Sigmoid colon (tissue), 7 donors: ENCODE measurements at places on chromosomes 12 and 14. TPM values are rescaled to one million over a fixed set of nuclear protein-coding genes. Genes with fewer than 3 reads are reported as not detected.

- no peak for DNase-seq
These were observed 46.2 kb downstream of the GALNT9 start for GRCh38 chr12:132282950-132283771.

GRCh38 chr12:96176575-96176974, 17.6 kb upstream of the ELK3 start:
- DNase-seq, result no peak

- DNase-seq, result no peak
These were observed 54.0 kb downstream of the PRIMA1 start for GRCh38 chr14:93734086-93734822.

- no peak for DNase-seq
These were observed 28.2 kb downstream of the RAP1B start for GRCh38 chr12:68638721-68639395.

DNA sequence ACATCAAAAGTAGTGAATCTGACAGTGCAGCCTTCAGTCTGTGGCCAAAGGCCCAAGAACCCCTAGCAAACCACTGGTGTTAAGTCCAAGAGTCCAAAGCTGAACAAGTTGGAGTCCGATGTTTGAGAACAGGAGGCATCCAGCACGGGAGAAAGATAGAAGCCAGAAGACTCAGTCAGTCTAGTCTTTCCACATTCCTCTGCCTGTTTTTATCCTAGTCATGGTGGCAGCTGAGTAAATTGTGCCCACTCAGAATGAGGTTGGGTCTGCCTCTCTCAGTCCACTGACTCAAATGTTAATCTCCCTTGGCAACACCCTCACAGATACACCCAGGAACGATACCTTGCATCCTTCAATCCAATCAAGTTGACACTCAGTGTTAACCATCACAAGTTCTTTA, 1255.4 kb downstream of the LRFN5 start:
- DNase-seq, result no peak

DNA sequence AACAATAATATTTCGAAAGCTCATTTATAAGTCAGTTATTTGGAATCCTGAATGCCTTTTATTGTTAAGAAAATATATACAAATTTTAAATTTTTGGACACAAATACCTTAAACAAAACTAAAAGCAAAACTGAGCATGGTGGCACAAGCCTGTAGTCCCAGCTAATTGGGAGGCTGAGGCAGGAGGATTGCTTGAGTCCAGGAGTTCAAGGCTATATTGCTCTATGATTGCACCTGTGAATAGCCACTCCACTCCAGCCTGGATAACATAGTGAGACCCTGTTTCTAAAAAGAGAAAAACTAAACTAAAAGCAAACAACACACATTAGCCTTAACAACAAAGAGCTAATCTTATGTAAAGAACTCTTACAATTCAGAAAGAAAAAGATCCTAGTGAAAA, 78.8 kb downstream of the SMOC1 start:
- DNase-seq, result no peak

DNA sequence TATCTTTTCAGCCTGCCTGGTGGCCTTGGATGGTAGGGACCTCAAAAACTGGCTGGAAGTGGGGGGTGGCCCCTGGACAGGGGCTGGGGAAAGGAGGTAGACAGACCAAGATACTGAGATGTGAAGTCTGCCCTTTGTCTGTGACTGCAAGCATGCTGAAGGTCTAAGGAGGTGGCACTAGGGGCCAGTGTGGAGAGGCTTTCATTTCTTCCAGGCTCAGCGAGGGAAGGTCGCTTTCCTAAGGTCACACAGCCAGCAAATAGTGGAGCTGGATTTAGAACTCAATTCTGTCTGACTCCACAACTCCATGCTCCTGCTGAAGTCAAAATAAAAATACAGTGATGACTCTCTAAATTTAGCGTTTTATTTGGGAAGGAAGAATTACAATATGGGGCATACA, 11.3 kb upstream of the PLBD2 start:
- no peak for DNase-seq

Gene DCN
- polyA plus RNA-seq, result 180 TPM

GRCh38 chr12:65821336-65821735, 2.9 kb upstream of the HMGA2 start:
- no peak for DNase-seq

GRCh38 chr12:92778525-92778924, 75.7 kb downstream of the PLEKHG7 start:
- DNase-seq, result no peak

Gene GDF3
- not detected for polyA plus RNA-seq

Gene DLK1
- polyA plus RNA-seq, result 1.2 TPM

DNA sequence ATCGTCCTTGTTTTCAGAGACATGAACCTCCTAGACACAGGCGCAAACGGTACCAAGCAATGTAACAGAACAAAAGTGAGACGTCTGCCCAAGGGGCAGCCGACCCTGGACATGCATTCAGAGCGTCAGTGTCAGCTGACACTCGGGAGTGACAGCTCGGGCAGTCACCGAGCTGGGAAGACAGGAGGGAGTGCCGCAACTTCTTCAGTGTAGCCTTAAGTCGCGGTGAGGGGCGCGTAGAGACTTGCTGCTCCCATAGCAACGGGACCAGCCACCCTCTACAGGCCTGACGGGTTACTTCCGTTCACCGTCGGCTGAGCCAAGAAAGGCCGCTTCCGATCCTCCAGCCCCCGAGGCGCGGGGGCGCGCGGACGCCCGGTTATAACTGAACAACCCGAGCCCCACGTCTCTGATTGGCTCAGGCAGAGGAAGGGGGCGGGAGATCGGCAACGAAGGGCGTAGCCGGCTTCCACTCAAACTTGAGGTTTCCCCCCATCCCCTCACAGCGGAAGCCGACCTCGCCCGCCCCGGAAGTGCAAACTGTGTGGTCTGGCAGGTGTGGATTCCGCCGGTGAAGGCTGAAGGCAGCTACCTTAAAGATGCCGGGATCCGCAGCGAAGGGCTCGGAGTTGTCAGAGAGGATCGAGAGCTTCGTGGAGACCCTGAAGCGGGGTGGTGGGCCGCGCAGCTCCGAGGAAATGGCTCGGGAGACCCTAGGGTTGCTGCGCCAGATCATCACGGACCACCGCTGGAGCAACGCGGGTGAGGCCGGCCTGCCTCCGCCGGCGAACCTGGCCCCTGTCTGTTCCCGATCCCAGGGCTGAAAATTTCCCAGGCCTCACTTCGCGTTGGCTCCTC, at the start of gene EIF2B2:
EIF2B2 (plus strand) TSS at position 530 of the 858 bp plus-strand sequence; CDS start at position 600, 70 bp downstream.
- DNase-seq, result peak; percentile 98

GRCh38 chr12:83784298-83784890, 1097.7 kb downstream of the TMTC2 start:
- DNase-seq, result no peak

DNA sequence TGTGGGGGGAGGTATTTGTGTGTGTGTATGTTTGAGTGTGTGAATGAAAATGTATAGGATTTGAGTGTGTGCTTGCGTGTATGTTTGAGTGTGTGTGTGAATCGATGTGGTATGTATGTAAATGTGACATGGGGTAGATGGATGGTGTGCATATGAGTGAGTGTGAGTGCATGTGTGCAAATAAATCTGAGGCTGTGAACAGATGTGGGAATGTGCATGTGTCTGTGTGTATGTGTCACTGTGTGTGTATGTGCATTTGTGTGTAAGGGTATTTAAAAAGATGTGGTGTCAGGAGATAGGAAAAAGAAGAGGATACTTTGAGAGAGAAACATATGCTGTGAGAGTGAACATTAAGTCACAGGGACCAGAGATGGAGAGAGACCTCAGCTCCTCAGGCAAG, 539.6 kb downstream of the MED13L start:
- DNase-seq, result no peak

DNA sequence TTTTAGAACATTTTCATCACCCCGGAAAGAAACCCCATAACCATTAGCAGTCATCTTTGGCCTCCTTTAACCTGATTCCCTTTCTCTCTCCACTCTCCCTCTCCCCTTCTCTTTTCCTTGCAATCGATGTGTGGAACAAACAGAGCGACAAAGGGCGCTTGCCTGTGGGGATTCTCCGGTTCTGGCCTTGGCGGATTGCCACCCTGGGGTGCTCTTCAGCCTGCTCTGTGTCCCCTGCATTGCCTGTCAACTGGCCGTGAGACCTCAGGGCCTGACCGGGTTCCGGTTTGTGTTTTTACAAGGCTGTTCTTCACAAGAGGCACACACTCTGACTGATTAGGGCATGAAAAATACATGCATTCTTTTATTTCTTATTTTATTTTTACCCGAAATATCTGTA, 27.8 kb downstream of the LRTM2 start:
- peak; percentile 26 for DNase-seq

- no peak for DNase-seq
These were observed 13.8 kb upstream of the KCNJ8 start for GRCh38 chr12:21788089-21788983.

Gene NKX2-8
- not detected for polyA plus RNA-seq

DNA sequence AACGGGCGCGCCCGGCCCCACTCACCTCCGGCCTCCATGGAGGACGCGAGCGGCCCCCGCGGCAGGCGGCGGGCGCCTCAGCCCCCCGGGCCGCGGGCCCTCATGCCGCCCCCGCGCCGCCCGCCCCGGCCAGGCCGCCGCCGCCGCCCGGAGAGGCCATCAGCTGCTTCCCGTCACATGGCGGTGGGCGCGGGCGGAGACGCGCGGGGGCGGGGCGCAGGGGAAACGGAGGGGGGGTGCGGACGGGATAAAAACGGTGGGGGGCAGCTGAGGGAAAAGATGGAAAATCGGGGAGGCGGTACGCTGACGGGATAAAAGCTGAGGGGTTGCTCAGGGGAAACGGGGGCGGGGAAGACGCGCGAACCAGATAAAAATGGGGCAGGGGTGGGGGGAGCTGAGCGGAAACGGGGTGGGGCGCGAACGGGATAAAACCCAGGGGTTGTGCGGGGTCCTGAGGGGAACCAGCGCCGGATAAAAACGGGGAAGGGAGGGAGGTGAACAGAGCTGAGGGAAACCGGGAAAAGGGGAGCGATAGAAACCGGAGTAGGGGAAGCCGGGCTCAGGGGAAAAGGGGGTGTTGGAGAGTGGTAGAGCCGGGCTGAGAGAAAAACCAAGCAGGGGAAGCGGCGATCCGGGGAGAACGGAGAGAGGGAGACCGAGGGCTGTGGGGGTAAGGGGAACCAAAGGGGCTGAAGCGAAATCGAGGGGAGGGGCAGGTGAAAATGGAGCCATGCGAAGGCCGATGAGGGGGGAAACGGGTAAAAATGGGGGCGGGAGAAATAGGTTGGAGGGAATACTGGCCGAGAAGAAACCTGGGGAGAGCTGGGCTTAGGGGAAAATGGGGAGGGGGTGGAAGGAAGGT, at the start of gene WSB2:
WSB2 (minus strand) TSS at position 169 of the 862 bp plus-strand sequence; CDS start at position 38, 131 bp downstream.
- peak; percentile 86 for DNase-seq

DNA sequence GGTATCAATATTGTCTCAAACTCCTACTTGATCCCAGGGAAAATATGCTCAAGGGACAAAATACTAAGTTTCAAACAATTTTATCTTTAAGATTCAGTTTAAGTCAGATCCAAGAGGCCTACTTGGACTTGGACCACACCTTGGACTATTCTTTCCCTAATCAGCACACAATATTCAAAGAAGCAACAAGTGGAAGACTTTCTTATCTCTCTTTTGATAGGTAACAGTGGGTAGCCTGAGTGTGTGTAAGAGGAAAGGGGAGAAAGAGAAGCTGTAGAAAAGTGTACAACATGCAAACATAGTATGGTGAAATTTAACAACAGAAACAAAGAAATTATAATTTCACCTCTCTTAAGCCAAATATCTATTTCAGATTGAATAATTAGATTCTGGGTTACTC, 6.5 kb downstream of the CERS5 start:
- DNase-seq, result no peak

DNA sequence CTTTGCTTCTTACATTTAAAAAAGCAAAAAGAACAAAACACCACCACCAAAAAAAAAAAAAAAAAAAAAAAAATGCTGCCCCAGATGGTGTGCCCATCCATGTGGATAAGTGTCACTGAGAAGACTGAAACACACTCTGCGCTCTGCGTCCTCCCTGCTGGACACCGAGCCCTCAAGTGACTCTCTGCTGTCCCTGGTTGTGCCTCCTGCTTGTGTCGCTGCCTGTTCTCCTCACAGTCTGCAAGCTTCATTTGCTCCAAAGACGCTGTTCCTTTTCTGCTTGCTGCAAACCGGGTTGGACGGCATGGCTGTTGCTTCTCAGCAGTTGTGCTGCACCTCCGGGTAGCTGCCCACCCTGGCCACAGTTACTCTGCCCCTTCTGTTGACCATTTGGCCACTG, 276.2 kb upstream of the ATP2B1 start:
- no peak for DNase-seq

GRCh38 chr12:51360315-51360714, 13.8 kb upstream of the CELA1 start:
- no peak for DNase-seq

DNA sequence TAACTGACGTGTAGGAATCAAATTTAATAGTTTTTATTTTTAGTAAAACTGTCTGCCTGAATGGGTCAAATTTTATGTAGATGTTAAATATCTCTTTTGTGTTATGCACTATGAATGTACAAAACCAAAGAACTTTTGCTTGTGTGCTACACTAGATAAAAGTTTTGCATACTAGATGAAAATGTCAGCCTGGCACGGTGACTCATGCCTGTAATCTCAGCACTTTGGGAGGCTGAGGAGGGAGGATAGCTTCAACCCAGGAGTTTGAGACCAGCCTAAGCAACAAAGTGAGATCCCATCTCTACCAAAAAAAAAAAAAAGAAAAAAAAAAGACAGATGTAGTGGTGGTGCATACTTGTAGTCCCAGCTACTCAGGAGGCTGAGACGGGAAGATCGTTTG, 11.1 kb downstream of the AEBP2 start:
- no peak for DNase-seq

DNA sequence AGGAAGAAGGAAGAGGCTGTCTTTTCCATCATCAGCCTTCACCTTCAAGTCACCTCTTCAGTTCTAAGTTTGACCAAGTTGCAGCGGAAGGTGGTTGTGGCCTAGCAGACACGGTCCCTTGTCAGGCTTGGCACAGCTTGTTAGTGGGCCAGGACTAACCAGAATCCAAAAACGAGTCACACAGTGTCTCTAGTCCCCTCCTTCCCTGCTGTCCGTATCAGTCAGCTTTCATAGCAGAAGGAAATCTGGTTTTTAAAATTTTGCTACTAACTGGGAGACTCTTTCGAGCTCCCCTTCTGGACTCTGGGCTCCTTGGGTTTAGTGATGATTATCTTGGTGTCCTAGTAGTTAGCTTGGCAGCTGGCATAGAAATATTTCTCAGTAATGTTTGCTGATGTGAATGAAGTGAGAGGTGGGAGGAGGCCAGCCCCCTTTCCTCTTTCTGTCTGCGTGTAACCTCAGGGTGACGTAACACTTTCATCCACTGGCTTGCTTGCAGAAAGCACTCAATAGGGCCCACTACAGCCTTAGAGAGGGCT, 3.8 kb downstream of the ETV6 start:
- no peak for DNase-seq

Gene POU6F1
- polyA plus RNA-seq, result 4.5 TPM

Gene WSCD2
- polyA plus RNA-seq, result not detected

DNA sequence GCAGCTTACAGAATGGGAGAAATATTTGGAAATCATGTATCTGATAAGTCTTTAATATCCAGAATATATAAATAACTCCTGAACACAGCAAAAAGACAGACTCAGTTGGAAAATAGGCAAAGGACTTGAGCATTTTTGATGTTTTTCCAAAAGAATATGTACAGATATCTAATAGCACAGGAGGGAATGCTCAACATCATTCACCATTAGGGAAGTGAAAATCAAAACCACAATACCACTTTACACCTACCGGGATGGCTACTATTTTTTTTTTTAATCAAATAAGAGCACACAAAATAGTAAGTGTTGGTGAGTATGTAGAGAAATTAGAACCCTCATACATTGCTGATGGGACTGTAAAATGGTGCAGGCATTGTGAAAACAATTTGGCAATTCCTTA, 75.6 kb downstream of the ANO6 start:
- no peak for DNase-seq
